Myocyte (in vitro differentiated cells): ENCODE measurements at places on chromosomes 2 and 18.
A peak's percentile ranks its signal among the peaks of the same experiment; 100 is the strongest.

- no peak for DNase-seq
Observed at GRCh38 chr2:214679736-214680135, 129.7 kb downstream of the BARD1 start.

DNA sequence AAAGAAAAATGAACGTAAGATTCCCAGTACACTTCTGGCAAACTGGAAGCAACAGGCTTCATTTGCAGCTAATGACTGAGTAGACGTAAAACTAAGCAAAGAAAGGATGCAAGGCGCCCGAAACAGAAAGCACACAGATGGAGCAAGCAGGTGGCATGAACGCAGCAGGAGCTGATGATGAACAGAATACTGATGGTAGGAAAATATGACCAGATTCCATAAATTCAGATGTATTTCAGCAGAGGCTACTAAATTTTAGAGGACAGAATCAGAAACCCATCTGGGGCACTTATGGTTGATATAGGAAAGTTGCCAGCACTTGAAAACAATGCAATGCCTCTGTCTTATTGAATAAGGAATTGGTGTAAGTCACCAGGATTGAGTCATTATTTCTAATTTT is 658.7 kb upstream of the LINC00305 start:
- DNase-seq, result no peak

- no peak for DNase-seq
Observed at GRCh38 chr18:6547476-6547875, 132.8 kb upstream of the L3MBTL4 start.

- peak; percentile 19 for DNase-seq
Observed at GRCh38 chr2:62112179-62112578, 83.7 kb upstream of the B3GNT2 start.

DNA sequence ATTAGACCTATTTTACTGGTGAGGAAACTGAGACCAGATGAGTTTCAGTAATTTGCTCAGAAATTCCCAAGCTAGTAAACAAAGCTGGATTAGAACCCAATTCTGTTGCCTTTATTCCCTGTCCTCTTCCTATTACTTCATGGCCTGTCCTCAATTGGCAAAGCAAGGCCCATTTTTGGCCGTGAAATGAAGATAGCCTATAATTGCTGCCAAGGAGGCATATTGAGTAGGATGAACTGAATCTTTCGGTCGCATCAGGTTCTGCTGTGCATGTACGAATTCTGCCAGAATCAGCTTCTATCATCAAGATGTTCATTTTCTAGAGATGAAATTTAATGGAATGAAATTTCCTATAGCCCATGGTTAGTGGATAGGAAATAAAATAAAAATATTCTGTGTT is 1485.2 kb upstream of the PIK3C3 start:
- DNase-seq, result no peak

DNA sequence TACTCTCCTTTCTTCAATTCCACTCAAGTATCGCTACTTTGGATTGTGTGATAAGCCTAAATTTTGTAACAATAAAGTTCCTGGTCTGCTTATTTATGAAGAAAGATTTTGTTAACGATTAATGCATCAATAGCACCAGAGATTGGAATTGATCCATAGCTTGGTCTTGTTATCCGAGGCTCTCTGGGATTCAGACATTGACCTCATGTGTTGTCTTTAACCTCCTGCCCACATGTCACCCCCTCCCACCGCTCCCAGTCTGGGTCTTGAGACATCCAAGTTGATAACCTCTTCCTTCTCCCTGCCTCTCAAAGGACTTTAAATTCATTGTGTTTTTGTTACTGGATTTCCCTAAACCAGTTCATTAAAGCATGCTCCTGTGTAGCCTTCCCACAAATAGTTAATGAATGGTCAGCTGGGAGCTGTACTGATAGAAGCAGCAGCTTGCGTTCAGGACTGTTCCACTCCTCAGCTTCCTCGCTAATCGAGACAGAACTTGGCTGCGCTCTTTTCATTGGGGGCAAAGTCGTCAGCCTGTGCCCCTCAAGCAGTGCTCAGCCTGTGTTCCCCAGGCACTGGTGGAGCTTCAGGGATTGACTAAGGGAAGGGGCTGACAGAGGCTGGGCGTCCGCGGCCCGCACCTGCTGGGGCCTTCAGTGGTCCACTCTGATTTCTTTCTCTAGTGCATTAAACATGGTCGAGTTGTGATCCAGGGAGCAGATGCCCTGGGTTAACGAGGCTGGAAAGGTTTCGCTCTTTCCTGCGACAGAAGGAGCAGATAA is 18.9 kb downstream of the ASB1 start:
- no peak for DNase-seq

DNA sequence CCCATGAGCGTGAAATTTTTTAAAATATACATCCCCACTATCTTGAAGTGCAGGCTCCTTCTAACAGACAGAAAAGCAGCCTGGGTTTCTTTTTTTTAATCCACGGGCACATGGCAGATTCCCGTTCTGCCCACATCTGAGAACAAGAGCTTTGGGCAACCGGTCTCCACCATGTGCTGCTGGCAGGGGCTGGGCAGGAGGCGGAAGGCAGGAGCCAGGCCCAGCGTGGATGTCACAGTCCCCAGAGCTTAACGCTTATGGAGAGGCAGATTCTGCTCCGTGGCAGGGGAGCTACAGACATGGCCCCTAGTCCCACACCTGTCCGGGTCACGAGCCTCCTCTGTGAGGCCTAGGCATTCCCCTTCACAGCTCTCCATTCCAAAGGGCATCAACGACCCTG is 503.0 kb upstream of the MYT1L start:
- DNase-seq, result no peak

DNA sequence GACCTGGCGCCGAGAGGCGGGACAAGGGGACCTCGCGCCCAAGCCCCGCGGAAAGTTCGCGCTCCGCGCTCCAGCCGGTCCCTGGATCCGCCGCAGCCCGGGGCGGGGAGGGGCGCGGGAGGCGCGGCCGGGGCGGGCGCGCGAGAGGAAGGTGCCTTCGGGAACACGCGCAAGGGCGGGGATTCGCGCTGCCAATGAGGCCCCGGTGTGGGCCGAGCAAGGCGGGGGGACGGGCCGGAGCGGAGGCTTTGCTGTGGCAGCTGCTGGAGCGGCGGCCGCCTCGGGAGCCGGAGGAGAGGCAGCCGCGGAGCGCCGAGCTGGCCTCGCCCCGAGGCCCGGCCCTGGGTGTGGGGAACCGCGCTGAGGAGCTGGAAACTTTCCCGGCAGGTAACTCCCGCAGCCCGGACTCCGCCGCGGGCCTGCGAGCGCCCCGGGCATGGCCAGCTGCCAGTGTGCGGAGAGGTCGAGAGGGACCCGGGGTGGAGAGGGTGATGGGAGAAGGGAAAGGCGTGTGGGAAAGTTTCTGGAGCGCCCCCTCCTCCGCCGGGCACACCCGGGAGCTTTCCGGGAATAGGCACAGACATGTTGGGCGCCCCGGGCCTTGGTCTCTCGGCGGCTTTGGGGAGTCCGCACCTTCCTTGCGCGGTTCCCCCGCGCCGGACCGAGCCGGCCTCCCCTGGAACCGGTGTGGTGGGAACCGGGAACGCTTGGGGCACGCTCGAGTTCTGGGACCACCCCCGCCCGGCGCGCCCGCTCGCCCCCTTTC is at the start of gene TANC1:
Gene TANC1, plus strand, starts transcription at position 245 of the 766 bp plus-strand sequence. CDS start 97,271 bp downstream, outside the sequence.
- DNase-seq, result peak; percentile 95

DNA sequence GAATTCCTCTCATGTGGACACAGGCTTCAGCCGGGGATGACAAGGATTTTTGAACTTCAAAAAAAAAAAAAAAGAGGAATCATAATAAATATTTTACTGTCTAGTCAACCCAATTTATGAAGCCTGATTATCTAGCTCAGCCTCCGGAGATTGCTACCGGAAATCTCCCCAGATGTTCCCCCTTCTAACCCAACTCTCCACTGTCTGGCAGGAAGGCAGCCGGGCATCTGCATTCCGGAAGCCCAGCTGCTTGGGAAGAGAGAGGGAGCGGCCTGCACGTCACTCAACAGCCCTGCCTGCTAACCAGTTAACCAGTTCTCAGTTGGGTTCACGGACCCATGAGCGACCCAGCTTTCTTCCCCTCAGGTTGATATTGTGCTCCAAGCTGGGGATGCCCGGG is 87.2 kb upstream of the POU3F3 start:
- peak; percentile 36 for DNase-seq
